Muscle of arm (tissue), 14 donors: ENCODE measurements at places on chromosomes 3 and 15.

DNA sequence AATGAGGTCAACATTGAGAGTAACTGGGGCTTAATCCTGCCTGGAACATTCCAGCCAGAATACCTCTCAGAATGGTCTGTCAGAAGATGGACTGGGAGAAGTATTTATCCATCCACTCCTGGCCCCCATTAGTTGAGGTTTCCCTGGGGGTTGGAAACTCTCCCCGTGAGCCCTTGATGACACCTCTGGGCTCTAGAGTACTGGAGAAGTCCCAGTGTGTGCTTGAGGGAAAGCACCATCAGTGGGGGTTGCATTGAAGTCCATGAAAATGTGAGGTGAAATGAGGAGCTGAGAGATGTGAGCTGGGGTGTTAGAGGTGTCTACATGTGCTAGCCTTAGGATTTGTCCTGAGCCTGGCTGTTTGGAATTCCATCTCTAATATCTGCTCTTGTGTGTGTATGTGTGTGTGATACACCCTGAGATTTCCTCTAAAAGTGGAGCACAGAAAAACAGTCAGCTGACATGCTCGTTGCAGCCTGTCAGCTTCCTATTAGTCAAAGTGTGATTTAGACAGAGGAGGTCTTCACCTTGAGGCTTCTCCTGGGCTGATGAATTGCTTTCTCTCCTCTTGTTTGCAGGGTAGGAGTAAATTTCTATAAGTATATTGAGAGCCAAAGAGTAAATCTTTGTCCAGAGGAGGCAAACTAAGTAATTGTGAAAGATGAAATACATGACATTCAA lies 67.6 kb downstream of the NR1D2 start:
- no peak for DNase-seq

- no peak for DNase-seq
Observed at GRCh38 chr15:34709866-34710265, 44.9 kb downstream of the GJD2 start.

- DNase-seq: no peak
Observed at GRCh38 chr3:17481116-17481515, 261.3 kb downstream of the TBC1D5 start.

DNA sequence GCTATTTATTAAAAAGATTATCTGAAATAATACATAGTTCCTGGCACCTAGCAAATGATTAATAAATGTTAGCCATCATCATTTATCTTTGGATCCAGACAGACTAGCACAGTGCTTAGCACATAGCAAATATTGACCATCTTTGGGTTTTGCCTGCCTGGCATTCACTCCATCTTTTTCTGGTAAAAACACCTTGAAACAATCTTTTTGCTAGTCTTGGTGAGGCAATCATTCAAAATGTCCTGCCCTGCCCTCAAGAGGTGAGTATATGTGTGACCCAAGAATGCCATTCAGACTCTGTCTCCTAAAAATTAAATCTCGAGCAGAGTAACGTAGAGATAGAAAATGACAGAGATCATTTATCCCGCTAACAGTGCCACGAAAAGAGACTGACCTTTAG lies 78.3 kb upstream of the ZNF280D start:
- no peak for DNase-seq

GRCh38 chr3:70824078-70824477 lies 511.6 kb upstream of the MDFIC2 start:
- no peak for DNase-seq

- no peak for DNase-seq
Observed at GRCh38 chr15:35471024-35471423, 74.9 kb downstream of the DPH6 start.

- DNase-seq: no peak
Observed at GRCh38 chr3:115081444-115081843, 65.6 kb downstream of the ZBTB20 start.

- no peak for DNase-seq
Observed at GRCh38 chr3:100209948-100210771, 50.6 kb upstream of the TBC1D23 start.
